Stimulated activated CD8-positive, alpha-beta memory T cell treated with anti-CD3 and anti-CD28 coated beads, Interleukin-15, amount 100 ng/mL, for 4 hours (primary cell): ENCODE measurements at places on chromosomes 7 and 10.

DNA sequence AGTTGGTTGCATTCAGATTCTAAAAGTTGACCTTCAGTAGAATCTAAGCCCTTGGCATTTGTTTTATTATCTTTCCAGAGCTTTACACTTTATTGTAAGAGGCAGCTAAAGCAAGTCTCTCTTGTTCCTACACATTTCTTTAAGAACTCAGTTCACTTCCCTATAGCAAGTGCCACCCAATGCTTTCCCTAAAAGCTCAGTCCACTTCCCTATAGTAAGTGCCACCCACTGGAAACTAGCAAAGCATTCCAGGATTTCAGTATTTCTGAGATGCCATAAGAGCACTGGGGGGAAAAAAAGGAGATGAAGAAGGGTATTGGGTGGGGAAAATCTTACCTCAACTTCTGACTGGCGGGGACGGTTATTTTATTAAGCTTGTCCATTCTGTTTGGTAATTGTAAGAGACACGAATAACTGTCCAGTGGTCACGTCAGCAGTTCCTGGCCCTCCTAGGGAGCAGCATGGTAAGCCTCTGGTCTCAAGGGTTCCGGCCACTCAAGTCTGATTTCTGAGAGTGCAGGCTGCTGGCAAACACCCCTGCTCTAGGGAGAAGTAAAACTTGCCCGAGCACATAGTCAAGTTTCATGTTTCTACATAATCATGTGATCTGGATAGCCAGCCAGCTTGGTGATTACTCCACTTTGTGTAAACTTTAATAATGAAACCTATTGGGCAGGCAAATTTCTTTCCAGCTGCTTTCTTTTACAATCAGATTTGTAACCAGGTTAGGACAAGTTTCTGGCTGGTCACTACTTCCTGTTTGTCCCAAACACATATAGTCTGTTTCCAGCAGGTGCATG is at the start of gene BLNK:
Gene BLNK, minus strand, starts transcription at position 554 of the 800 bp plus-strand sequence. Its CDS starts 171 bp downstream, at position 383.
- DNase-seq = no peak

GRCh38 chr7:77867537-77867865 is 68.9 kb downstream of the PHTF2 start:
- DNase-seq = no peak

- no peak for DNase-seq
Measured at GRCh38 chr10:95333997-95334804, 43.4 kb upstream of the PDLIM1 start.

DNA sequence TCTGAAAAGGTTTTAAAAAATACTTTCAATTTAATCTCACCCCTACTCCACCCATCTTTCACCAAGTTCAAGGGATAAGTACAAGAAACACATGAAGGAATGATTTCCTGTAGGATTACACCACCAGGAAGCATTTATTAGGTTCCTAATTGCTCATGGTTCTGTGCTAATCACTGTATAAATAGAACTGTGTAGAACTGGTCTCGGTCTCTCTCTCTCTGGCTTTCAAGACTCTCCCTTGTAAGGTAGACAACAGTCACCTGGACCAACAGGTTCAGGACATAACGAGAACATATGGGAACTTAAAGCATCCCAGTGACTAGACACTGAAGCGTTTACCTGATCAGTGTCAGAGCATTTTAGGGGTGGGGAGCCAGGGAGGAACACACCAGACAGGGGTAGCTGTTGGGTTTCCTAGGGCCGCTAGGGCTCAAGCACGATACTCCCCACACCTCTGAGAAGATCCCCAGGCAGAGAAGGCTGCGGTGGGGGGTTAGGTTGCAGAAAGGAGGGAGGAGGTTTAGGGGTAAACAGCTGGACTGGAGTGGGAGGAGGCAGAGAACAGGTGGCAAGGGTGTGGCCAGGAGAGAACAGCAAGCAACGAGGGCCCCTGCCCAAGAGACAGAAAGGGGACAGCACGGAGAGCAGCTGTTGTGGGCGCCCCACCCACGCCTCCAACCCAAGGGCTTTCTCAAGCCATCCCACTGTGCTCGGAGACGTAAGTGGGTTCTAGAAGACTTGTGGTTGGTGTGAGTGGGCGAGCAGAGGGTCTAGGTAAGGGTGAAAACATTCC is 52.5 kb upstream of the USP6NL start:
- no peak for DNase-seq

DNA sequence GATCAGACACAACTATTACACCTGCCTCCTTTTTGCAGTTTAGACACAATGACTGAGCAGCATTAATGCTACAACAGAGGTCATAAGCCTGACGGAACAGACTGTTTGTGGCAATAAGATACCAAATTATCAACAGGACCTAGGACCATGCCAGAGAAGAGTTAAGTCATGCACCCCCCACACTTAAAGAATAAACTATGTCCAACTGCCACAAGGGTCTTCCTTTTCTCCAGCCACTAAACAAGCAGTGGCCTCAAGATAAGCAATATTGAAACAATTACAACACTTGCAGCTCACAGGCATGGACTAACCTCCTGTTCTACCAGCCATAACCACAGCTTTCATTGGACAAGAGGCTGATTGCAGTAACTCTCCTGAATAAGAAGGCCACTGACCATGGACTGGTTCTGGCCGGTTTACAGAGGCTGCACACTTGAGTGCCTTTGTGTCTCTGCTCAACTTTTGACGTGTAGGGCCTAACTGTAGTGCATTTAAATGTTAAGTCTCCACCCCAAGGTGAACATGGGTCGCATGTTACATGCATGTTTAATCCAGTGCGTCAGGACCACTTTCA is 104.4 kb downstream of the STRA8 start:
- no peak for DNase-seq

DNA sequence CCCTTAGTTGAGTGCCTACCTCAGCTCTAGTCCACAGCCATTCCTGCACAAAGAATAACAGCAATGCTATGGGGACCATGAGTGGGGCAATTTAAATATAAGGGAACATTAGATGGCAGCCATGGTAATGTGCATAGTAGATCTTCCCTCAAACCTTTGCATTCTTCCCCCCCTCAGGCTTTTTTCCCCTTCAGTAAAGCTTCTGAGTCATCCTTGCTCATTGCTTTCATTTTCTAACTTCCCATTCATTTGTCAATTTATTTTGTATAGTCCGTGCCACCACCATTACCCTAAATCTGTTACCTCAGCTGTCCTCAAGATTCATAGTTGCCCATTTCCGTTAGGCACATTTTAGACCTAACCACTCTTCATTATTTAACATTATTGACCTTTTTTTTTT is 10.7 kb downstream of the HECTD2 start:
- DNase-seq = no peak

DNA sequence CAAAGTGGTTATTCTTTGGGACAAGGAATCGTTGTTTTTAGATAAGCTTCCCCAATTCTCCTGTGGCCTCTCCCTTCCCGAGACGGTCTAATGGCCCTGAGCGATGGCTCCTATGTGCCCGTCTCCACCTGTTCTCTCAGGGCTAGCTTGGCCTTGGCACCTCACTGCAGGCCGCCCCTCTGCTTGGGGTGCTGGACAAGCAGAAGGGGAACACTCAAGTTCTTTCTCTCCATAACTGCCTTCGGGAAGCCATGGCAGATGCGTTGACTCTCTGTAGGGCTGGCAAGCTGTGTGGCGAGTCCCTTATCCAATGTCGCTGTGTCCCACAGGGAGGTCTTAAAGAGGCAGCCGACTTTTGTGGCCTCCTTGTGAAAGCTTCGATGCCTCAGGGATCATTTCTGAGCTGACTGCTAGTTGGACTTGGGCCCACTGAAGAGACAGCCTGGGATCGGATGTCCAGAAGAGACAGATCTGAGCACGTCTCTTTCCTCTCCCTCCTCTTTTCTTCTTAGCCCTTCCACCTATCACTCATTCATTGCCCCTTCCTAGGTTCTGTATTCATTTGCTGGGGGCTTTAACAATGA is 70.8 kb downstream of the GRK5 start:
- DNase-seq = no peak

GRCh38 chr10:61000769-61001730 is 57.1 kb upstream of the RHOBTB1 start:
- no peak for DNase-seq

DNA sequence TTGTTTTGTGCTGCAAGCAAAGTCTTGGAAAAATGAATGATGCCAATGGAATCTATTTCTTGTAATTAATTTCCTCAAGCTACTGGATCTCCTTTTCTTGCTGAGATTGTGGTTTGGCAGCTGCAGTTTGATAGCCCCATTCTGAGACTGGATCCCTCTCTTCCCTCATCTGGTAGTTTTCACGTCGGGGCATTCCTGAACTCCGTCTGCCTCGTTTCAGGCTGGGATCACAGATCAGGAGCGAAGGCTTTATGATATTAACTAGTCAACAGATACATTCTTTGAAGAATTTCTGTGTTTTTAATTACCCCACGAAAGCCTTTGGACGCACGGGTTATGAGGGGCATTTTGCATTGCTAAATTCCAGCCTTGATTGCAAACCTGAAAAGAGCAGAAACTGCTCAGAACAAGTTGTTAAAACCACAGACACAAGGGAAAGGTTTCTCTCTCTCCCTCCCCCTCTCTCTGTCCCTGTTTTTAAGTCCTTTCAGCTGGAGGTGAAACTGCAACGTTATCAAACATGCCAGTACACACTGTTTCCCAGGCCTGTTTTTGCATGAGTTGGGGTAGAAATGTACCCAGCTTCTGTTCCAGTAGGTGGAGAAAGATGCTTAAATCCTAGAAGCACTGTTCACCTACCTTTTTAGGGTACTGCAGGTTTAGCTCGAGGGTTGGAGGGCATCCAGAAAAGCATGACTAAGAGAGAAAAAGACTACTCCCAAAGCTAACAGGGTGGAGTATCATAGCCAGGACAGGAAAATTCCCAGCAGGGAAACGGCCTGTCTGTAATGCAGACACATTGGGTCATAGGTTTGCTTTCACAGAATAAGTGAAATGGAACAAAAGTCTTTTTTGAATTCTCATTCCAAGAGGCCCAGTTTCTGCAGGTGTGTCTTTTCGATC is 124.3 kb downstream of the CUX1 start:
- no peak for DNase-seq

- DNase-seq = no peak
Measured at GRCh38 chr7:158422196-158422886, 165.3 kb downstream of the PTPRN2 start.

- no peak for DNase-seq
Measured at GRCh38 chr7:47247132-47247531, 334.8 kb downstream of the TNS3 start.

- DNase-seq = no peak
Measured at GRCh38 chr7:36507475-36508440, 118.1 kb downstream of the ANLN start.
